ENCODE measurements at places on chromosomes 7 and 10. TPM values are rescaled to one million over a fixed set of nuclear protein-coding genes. Genes with fewer than 3 reads are reported as not detected.
A peak's percentile ranks its signal among the peaks of the same experiment; 100 is the strongest.

CCDC172 gene
- total RNA-seq: not detected

CYP3A4 gene
- not detected for total RNA-seq

GATAD1 gene
- total RNA-seq: 38.6 TPM

TDRD1 gene
- total RNA-seq: 0.42 TPM

DNA sequence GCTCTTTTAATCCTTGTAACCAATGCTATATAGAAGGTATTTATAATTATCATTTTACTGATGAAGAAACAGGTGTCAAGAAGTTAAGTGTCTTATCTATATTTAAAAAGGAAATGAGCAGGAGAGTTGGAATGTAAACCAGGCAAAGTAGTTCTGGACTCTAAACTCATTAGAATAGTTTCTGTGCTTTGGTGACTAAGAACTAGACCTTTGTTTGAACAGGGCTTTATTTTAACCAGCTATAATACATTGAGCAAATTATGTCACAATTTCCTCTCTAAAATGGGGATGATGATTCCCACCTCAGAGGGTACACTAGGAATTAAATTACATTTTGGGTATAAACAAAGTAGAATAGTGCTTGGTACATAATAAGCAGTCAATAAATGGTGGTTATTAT lies 236.0 kb downstream of the MAGI2 start:
- no peak for DNase-seq

DNA sequence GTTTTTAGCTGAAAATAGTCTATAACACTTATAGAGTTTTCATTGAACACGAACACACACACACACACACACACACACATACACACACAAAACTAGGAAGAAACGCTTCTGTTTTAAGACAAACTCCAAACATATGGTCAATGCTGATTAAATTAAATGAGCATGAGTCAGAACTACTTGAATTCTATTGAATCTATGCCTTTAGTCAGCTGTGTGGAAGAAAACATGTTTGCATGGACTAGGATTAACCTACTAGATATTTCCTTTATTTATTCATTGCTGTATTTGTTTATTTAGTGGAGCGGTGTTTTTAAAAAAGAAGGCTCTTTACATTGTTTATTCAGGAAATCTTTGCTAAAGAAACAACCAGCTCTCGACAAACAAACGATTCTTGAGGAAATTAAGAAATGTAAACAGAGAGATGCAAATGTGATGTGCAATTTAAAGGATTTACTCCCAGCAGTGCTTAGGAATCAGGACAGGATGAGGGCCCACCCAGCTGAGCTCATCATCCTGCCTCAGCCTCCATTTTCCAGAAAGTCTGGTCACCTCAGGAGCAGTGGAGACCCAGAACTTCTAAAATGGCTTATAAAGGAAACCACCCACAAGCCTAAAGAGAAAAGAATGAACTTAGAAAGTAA lies 83.2 kb downstream of the PDE1C start:
- DNase-seq: no peak

GRCh38 chr10:58414270-58415041 lies 29.2 kb downstream of the TFAM start:
- no peak for DNase-seq

- no peak for DNase-seq
Measured at GRCh38 chr7:37391791-37392672, 56.6 kb downstream of the ELMO1 start.

DNA sequence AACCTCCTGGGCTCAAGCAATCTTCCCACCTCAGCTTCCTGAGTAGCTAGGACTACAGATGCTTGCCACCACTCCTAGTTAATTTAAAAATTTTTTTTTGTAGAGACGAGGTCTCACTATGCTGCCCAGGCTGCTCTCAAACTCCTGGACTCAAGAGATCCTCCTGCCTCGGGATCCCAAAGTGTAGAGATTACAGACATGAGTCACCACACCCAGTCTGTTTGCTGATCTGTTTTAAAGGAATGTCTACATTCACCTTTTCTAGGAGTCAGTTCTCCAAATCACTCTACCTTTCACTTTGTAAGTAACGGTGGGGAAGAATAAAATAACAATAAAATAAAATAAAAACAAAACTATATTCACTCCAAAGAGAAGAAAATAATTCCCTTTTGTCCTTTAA lies 86.6 kb upstream of the AGBL3 start:
- DNase-seq: peak; percentile 57

GRCh38 chr7:17333221-17333620 lies 34.8 kb downstream of the AHR start:
- DNase-seq: no peak

- no peak for DNase-seq
Measured at GRCh38 chr7:100221231-100221718, 1.5 kb downstream of the PVRIG start.

DNA sequence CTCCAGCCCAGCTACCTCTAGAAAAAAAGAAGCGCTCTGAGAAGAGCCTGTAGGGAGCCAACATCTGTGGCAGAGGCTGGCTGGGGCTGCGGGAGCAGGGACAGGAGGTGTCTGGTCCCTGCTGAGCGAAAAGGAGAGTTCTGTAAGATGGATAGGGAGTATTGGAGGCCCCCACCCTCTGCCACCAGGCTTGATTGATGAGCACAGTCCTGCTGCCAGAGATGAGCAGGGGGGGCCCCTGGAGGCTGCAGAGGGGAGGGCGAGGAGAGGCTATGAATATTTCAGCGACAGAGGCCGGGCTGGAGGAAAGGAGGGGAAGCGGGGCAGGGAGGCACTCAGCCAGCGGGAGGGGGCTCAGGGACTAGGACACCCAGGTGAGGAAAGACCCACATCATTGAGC lies 44.5 kb upstream of the HSPB1 start:
- no peak for DNase-seq

DNA sequence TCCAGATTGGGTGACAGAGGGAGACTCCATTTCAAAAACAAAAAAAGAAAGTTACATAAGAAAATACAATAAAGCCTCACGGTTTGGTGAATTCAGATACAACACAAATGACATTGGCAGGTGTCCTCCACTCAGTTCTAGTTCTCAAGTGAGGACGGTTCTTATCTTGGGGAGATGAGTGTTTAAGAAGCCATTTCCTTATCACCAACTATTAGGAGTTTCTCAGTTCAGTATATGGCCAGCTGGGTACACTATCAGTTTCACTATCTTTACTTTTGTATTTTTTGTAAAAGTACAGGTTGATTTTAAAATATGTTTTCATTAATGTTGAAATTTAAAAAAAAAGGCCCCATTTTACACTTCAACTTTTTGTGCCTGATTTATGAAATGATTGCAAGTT lies 36.6 kb upstream of the NEBL start:
- DNase-seq: no peak

DNA sequence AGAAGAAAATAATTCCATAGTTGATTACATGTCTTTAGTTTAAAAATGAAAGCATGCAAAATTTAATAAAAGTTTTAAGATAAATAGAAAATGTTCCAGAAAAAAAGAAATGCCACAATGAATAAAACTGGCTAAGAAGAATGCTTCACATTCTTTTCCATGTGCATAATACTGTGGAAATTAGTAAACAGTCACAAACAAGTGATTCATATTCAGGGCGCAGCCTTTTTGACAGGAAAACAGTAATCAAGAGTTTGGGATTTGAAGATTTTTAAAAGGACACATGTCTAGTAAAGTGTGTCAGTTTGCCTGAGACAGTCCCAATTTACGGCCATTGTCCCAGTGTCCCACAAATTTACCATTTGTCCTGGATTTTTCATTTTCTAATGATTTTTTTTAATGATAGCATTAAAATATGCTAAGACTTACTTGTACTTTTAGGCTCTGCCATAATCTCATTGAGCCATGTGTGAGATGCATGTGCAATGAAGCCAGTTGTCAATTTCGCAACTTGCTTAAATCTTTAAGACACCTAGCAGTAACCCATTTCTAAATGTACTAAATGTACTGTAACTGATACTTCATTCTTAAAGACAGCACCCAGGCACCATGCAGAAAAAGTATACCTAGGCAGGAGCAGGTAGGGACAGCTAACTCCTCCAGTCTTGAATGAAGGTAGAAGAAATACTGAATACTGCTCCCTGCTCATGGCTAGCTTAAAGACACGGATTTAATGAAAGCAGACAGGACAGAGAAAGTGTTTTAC lies 46.9 kb downstream of the ZNF438 start:
- DNase-seq: no peak

DNA sequence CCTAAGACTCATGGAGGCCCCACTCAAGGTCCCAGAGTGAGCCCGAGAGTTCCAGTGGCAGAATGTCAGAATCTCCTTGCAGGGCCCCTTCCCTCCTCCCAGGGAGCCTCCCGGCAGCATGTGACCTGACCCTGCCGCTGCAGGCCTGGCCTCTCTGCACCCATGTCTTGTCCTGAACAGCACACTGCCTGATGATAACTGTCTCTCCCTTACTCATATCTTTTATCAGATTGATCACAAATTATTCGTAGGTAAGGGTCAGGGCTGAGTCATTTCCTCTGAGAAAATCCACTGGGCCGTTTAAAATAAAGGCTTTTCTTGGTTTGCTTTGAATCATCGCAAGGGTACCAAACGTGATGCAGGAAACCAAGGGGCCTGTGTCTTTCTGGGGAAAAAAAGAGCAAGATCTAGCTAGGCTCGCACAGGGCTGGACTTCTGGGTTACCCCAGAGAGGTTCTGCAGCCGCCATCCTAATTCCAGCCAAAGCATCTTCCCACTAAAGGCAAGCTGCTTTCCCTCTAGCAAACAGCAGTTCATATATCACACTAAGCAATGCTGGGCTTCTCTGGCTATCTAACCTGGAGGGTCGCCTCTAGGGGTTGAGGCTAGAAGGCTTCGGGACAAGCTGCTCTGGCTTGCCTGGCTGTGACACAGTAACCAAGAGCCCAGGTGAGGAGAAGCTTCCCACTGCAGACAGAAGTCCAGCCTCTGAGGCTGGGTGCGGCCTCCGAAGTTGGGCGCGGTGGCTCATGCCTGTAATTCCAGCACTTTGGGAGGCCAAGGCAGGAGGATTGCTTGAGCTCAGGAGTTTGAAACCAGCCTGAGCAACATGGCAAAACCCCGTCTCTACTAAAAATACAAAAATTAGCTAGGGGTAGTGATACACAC lies 104.9 kb downstream of the SPDYE5 start:
- DNase-seq: no peak

- no peak for DNase-seq
Measured at GRCh38 chr10:24390746-24391145, 181.8 kb downstream of the KIAA1217 start.

DNA sequence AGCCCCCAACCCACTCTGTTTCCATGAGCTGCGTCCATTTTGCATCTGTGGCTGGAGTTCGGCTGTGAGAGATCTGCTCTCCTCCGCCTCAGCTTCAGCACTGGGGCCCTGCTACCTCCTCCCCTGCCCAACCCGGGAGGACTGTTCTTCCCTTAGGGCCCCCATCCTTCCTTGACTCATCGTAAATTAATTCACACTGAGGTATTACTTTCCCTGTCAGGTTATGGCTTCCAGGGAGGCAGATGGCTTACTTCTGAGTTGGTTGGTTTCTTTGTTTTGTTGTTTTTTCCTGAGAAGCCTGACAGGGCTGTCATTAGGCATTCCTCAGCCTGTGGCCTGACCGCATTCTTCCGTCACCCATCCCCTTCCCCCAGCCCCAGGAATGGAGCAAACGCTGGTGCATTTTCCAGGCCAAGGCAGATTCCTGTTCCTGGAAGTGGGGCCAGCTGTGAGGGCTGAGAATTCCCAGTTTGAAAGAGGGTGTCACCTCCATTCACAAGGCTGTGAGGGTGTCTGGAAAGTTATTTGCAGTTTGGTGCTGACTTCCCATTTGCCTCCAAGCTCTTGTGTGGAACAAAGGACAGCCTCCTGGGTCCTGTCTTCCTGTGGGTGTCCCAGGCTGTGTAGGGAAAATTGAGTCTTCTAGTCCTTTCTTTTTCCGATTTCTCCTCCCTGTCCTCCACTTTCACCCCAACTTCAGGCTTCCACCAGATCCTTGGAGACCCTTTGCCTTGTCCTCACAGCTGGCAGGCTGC lies 11.7 kb downstream of the CPA5 start:
- no peak for DNase-seq

GRCh38 chr7:150966002-150966401 lies 12.1 kb downstream of the KCNH2 start:
- DNase-seq: no peak

- no peak for DNase-seq
Measured at GRCh38 chr7:152902054-152902453, 142.5 kb downstream of the ACTR3B start.

GRCh38 chr10:26621889-26622711 lies 75.4 kb upstream of the PDSS1 start:
- no peak for DNase-seq
